ENCODE measurements at places on chromosomes 11 and 22.

- DNase-seq, result no peak
These were observed 4.3 kb downstream of the GRK2 start for GRCh38 chr11:67270256-67271204.

DNA sequence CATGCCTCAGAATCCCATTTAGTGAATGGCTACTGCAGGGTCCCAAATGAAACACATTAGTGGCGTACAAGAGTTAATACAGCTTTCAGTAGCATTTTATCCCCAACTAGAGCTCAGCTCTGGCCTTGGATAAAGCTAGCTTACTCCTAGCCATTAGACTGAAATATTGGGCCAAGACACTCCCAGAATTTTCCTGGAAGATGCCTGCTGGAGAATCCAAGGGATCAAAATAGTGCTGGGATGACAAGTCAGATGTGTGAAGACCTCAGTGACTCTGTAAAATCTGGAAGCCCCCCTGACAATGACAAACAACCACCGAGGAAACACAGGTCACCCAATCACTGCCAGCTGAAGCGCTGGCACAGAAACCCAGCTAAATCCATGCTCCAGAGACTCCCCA is 303.1 kb upstream of the SORL1-AS1 start:
- DNase-seq, result no peak

GRCh38 chr22:44486538-44486937 is 11.5 kb downstream of the RTL6 start:
- DNase-seq, result peak; percentile 42

GRCh38 chr11:66546966-66547661 is 411 bp downstream of the ACTN3 start:
- no peak for DNase-seq

DNA sequence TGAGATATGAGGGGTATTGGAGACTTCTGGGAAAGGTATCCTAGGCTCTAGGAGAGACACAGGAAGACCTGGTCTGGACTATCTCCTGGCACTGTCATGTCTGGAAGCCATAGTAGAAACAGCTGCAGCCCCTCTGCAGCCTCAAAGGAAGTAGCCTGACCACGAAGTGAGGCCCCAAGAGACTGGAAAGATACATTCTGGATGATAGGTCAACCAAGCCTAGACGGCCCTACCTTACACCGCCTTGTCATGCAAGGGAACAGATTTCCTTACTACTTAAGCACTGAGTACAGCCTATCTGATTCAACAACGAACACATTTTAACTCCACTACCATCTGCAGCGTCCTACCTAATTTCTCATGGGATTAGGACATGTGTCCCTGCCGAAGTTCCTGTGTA is 31.1 kb downstream of the UQCR10 start:
- no peak for DNase-seq

GRCh38 chr11:44229624-44230023 is 80.3 kb downstream of the ALX4 start:
- DNase-seq, result peak; percentile 51
